Smooth muscle cell of the umbilical artery (primary cell): ENCODE measurements at places on chromosomes 3 and 15. TPM values are rescaled to one million over a fixed set of nuclear protein-coding genes. Genes with fewer than 3 reads are reported as not detected.

Gene TICRR
- total RNA-seq, result 1.2 and 4.9 TPM in 2 replicates

Gene ALDH1L1
- not detected in 2 replicates for total RNA-seq

Gene HYAL1
- total RNA-seq, result 0.30 and 0.42 TPM in 2 replicates

Gene GNAT1
- not detected in 2 replicates for total RNA-seq

Gene ZNF860
- total RNA-seq, result 0.28 and 0.59 TPM in 2 replicates

Gene RHCG
- total RNA-seq, result not detected in 2 replicates

Gene OPA1
- total RNA-seq, result 74.5 and 116 TPM in 2 replicates

Gene CNTN3
- total RNA-seq, result 0.97 and 1.2 TPM in 2 replicates

Gene USP13
- total RNA-seq, result 9.8 and 16.1 TPM in 2 replicates

Gene EFCC1
- not detected in 2 replicates for total RNA-seq

Gene LRRIQ4
- not detected in 2 replicates for total RNA-seq

Gene IMPG2
- total RNA-seq, result 0.28 and 0.59 TPM in 2 replicates

Gene ANKUB1
- total RNA-seq, result not detected in 2 replicates

Gene GPR156
- 0.59 and 0.92 TPM in 2 replicates for total RNA-seq

Gene MESP2
- total RNA-seq, result 0.09 and 0.30 TPM in 2 replicates

Gene RHOV
- under 0.01 TPM in 1 of 2 replicates, not detected in the other for total RNA-seq

Gene TM4SF1
- total RNA-seq, result 17.5 and 59.2 TPM in 2 replicates

Gene ILDR1
- total RNA-seq, result not detected in 2 replicates

Gene THOC7
- 42.2 and 51.5 TPM in 2 replicates for total RNA-seq

Gene EPHB3
- total RNA-seq, result 1.7 and 3.9 TPM in 2 replicates

Gene CLSTN2
- 2.4 and 5.9 TPM in 2 replicates for total RNA-seq

Gene TF
- total RNA-seq, result under 0.01 and 0.14 TPM in 2 replicates

Gene MST1R
- 0.14 and 0.30 TPM in 2 replicates for total RNA-seq

Gene NDN
- total RNA-seq, result 62.5 and 94.7 TPM in 2 replicates

Gene KLHL25
- 6.2 and 8.9 TPM in 2 replicates for total RNA-seq

Gene MORF4L1
- 322 and 497 TPM in 2 replicates for total RNA-seq

Gene KIF15
- 1.5 and 5.8 TPM in 2 replicates for total RNA-seq

Gene SEC61A1
- total RNA-seq, result 383 and 483 TPM in 2 replicates

Gene CAMKV
- total RNA-seq, result not detected in 2 replicates

Gene B3GALNT1
- total RNA-seq, result 10.4 and 14.0 TPM in 2 replicates

Gene DPPA4
- not detected in 2 replicates for total RNA-seq

Gene CPNE4
- total RNA-seq, result not detected in 2 replicates

Gene WDR93
- total RNA-seq, result under 0.01 TPM in 1 of 2 replicates, not detected in the other

Gene ANKRD34C
- total RNA-seq, result 0.05 TPM in 1 of 2 replicates, not detected in the other

Gene CFAP100
- total RNA-seq, result not detected in 2 replicates

Gene ACKR4
- under 0.01 TPM in 1 of 2 replicates, not detected in the other for total RNA-seq

Gene ACAN
- total RNA-seq, result under 0.01 TPM in 2 replicates

Gene CNTN4
- 0.59 TPM in 1 of 2 replicates, not detected in the other for total RNA-seq
